Activated T-cell treated with anti-CD3 and anti-CD28 coated beads, Interleukin-2, amount 50 U/mL, for 1 hour (primary cell): ENCODE measurements at places on chromosomes 4 and X.

DNA sequence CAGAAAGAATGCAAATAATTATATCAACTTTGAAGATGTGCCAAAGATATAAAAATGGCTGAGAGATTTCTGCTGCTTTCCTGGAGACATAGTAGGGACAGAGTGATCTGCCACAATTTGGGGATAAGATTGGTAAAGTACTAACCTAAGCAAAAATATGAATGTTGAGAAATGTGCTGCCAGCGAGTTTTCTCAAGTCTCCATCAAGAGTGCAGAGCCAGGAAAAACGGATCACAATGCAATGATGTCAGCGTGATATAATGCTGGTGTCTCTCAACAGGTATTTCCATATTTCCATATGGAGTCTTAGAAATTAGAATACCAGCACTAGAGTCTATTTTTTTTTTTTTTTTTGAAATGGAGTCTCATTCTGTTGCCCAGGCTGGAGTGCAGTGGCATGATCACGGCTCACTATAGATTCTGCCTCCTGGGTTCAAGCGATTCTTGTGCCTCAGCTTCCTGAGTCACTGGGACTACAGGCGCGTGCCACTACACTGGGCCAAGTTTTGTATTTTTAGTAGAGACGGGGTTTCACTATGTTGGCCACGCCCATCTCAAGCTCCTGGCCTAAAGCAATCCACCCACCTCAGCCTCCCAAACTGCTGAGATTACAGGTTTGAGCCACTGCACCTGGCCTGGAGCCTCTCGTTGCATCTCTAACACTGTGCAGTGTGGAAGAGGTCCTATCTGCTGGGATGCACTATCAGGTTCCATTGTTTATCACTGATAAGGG, 893.5 kb downstream of the TRIML1 start:
- no peak for DNase-seq

- no peak for DNase-seq
Observed at GRCh38 chrX:13520936-13521335, 48.5 kb upstream of the EGFL6 start.

GRCh38 chr4:27789773-27790172, 929.1 kb downstream of the STIM2 start:
- DNase-seq = no peak

- no peak for DNase-seq
Observed at GRCh38 chr4:84389406-84389805, 109.7 kb downstream of the NKX6-1 start.
